Activated naive CD4-positive, alpha-beta T cell treated with anti-CD3 and anti-CD28 coated beads, Interleukin-2, amount 50 U/mL, for 72 hours (primary cell): ENCODE measurements at places on chromosomes 7 and 10. TPM values are rescaled to one million over a fixed set of nuclear protein-coding genes. Genes with fewer than 3 reads are reported as not detected.

DNA sequence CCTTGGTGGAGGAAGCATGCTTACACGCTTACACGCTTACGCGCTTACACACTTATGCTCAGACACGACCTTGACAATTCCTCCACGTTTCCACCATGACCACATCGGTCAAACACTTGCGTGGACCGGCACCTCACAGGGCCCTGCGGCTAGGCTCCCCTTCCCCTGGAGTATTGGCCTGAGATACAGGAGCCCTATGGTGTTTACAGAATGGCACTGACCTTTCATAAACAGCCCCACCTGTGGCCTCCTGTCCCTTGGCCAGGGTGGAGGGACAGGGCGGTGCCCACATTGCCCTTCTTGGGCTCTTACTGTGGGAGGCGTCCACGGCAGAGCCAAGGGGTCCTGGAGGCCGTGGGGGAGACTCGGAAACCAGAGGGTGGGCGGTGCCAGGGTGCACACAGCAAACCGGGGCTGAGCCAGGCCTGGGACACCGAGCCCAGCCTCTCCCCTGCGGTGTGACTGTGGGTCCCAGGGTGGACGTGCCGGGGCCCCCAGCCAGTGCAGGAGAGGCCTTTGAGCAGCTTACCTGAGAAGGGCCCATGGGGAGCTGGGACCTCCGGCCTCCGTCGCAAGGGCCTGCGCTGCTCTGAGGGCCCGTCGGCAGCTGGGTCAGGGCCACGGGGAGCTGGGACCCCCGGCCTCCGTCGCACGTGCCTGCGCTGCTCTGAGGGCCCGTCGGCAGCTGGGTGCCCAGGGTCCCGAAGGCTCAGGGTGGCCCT lies 44.2 kb upstream of the FOXL3 start:
- DNase-seq = no peak

DNA sequence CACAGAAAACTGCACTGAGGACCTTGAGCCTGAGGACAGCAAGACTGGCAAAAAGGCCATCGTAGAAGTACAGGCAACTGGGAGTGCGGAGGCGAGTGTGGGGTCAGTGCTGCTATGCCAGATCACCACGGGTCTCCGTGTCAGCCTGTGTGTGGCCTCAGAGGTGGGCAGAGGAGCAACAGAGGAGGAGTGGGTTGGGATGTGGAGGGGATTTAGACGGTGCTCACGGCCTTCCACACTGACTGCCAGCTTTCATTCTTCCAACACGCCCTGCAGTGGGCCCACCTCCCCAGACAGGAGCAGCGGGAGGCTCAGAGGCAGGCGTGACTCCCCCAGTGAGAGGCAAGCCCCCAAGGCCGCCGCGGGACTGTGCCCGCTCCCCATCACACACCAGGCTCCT lies 17.0 kb upstream of the ZMIZ1 start:
- DNase-seq = peak; percentile 48

- DNase-seq = no peak
Measured at GRCh38 chr10:23606456-23606855, 167.6 kb downstream of the OTUD1 start.

DNA sequence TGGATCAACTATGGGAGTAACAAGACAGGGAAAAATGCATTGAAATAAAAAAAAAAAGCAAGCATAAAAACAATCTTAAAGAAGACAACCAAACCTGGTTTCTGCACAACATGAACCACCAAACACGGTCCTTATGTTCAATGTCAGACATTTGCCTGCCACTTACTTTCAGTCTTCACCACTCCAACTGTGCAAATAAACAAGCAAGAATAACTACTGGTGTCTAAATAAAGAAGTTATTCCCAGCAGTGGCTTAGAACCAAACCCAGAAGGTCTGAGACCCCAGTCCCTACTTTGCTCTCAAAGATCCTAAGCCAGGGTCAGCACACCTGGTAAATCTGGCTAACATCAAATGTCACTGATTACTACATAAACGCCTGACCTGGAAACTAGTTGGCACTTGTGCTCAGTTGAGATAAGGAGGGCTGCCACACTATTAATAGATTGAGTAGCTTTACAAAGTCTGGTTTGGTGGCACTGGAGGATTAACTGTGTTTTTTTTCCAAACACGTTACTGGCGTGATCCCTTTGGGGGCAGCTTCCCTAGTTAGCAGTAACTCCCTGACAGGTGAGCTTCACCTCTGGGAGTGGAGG lies 62.7 kb upstream of the ABLIM1 start:
- DNase-seq = no peak

The TRIM4 gene
- total RNA-seq = 28.3 TPM

The ZNF479 gene
- not detected for total RNA-seq

The RET gene
- not detected for total RNA-seq

- DNase-seq = no peak
Measured at GRCh38 chr7:138657854-138658386, 43.2 kb downstream of the SVOPL start.

GRCh38 chr10:60508831-60509230 lies 119.2 kb upstream of the ANK3 start:
- no peak for DNase-seq

DNA sequence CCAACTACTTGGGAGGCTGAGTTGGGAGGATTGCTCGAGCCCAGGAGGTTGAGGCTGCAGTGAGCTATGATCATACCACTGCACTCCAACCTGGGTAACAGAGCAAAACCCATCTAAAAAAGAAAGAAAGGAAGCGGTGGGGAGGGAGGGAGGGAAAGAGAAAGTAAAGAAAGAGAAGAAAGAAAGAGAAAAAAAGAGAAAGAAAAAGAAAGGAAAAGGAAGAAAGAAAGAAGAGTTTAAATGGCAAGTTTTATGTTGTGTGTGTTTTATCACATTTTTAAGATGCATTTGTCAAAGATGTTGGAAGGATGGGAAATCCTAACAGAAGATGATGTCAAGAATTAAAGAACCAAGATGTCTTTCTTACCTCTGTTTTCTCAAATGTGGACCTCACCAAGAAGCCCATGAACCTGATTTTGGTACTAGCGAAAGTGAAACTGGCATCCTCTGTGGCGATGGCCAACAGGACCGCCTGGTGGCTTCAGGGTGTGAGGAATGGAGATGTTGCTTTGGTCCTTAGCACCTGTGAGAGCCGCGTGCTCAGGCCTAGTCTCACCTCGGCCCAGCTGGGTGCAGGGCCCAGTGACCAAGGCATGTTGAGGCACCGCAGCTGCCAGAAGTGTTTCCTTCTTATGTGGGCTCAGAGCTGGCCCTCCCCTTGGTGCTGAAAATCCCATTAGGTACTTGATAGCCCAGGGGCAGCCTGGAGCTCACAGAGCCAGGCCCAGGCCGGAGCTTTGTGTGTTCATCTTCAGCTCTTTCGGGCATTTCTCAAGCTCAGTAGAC lies 9.8 kb downstream of the UCMA start:
- DNase-seq = no peak

The STEAP1 gene
- 0.30 TPM for total RNA-seq

The MBL2 gene
- not detected for total RNA-seq

DNA sequence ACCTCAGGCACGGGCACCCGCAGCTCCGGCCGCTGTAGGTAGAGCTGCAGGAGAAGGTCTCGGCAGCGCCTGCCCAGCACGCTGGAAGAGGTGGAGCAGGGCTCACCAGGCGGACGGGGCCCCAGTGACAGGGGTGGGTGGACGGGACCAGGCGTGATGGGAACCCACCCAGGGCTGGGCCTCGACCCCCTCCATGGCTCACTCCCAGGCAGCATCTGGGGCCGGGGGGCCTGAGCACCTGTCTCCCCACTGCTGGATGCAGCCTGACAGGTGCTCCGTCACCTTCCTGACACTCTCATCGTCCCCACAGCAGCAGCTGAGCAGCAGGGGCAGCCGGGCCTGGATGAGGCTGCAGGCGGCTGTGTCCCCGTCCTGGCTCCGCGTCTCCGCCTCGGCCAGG lies 16.7 kb upstream of the MICALL2 start:
- no peak for DNase-seq

DNA sequence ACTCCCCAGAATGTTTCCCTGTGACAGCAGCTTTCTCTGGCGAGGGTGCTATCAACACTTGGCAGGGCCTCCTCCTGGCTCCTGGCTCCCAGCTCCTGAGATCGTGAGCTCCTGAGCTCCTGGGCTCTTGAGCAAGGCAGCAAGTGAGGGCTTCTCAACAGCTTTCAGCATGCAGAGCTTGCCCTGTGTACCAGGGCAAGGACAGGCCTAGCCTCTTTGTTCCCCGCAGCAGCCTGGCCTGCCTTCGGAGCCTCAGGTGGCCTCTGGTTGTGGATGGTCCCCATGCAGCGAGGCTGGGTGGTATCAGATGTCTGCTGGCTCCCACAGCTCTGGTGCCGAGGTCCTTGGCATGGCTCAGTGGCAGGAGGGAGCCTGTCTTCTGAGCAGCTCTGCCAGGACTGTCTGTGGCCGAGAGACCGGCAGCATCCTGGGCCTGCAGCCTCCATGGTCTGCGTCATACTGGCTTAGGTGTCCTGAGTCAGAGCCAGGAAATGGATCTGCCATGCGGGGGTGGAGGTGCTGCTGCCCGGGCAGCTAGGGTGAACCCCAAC lies 44.2 kb downstream of the ZMIZ1 start:
- no peak for DNase-seq

GRCh38 chr10:50567384-50567783 lies 56.4 kb downstream of the SGMS1 start:
- DNase-seq = no peak

- DNase-seq = no peak
Measured at GRCh38 chr10:24118246-24118645, 90.7 kb upstream of the KIAA1217 start.

DNA sequence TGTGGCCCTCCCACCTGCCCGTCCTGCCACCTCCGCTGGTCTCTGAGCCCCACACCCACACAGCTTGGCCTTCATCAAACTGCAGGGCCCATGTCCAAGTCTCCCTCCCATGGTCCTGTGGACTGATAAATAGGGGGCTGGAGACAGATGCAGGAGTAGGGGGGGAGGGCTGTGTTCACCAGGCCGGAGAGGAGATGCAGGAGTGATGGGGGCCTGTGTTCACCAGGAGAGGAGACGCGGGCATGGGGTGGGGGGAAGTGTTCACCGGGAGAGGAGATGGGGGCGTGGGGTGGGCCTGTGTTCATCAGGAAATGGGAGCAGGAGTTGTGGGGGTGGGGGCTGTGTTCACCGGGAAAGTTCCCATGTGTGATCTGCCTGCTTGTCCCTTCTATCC lies 37.0 kb downstream of the JAKMIP3 start:
- no peak for DNase-seq

The MDH2 gene
- total RNA-seq = 212 TPM
